ENCODE measurements at places on chromosomes 4 and X. TPM values are rescaled to one million over a fixed set of nuclear protein-coding genes. Genes with fewer than 3 reads are reported as not detected.

GRCh38 chr4:48173056-48173991 lies 39.3 kb upstream of the TXK start:
- no peak for DNase-seq

- no peak for DNase-seq
Observed at GRCh38 chr4:77197361-77197760, 40.4 kb downstream of the CCNG2 start.

- no peak for DNase-seq
Observed at GRCh38 chr4:41670982-41671381, 77.5 kb downstream of the PHOX2B start.

Gene ZNF595
- 3.4 TPM for total RNA-seq

Gene ACSL4
- total RNA-seq = 48.1 TPM

Measured in activated T-cell treated with anti-CD3 and anti-CD28 coated beads, Interleukin-2, amount 50 U/mL, for 72 hours (primary cell).